ENCODE measurements at places on chromosomes 1 and 21.

DNA sequence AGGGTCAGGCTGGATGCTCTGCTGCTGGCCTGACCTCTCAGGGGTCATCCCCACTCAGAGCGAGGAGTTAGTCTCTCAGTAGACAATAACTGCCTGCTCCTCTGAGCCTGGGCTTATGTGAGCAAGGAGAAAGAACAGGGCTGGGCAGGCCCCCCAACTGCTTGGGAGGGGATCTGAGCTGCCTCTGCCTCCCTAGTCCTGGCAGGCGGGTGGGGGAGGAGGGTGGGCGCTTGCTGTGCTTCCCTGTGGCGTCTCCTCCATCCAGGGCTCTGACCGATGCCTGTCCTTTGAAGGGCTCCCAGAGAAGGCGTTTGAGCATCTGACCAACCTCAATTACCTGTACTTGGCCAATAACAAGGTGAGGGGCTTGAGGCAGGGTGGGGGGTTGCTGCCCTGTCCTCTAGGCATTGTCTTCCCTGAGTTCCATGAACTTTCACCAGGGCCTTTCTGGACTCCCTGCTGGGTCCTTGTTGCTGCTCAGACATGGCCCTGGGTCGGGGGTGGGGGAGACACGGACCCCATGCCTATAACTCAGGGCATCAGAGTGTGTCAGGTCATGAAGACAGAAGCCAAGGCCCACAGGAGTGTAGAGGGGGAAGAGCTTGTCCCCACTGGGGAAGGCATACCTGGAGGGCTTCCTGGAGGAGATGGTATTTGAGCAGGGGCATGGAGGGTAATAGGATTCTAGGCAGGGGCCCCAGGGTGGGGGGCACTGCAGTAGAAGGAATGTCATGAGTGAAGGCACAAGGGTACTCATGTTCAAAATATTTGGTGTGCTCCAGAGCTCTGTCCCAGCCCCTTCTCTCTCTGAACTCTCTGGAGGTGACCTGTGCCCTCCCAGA, 12.5 kb downstream of the PODN start:
- no peak for DNase-seq

DNA sequence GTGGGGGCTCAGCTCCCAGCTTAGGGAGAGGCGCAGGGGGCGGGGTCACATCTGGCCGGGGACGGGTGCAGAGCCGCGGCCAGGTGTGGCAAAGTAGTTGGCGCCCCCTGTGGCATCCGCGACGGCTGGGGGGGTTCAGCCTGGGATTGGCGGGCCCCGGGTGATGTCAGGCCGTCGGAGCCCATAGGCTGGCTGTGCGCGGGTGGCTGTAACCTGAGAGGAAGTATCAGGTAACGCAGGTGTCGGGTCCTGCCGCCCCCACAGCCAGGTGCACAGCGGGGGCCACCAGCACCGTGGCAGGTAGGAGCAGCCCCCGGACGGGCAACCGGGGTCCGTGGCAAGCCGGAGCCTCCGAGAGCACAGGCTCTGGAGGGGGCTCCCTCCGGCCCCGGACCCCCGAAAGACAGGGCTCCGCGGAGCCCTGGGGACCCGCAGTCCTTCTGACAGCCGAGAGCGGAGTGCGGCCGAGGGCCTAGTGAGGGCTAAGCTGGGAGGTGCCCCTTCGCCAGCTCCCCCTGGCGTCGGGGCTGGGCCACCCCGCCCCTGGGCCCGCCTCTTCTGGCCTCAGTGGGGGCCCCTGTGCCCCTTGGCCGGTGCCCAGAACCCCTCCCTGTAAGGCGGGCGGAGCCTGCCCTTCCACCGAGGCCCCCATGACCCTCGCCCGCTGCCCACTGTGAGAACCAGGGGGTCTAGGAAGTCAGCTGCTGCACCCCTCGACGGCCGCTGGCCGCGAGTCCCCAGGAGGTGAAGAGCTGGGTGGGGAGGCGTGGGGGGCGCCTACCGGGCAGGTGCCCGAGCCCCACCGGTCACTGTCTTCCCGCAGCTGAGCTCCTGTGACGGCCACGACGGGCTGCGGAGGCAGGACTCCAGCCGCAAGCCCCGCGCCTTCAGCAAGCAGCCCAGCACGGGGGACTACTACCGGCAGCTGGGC, 17.9 kb downstream of the TNFRSF25 start:
- no peak for DNase-seq

- no peak for DNase-seq
Measured at GRCh38 chr1:145730900-145731299, 11.6 kb downstream of the CD160 start.

GRCh38 chr1:213858581-213858980, 129.2 kb upstream of the PROX1 start:
- DNase-seq, result no peak

- no peak for DNase-seq
Measured at GRCh38 chr1:234143681-234144080, 229.6 kb upstream of the COA6 start.

DNA sequence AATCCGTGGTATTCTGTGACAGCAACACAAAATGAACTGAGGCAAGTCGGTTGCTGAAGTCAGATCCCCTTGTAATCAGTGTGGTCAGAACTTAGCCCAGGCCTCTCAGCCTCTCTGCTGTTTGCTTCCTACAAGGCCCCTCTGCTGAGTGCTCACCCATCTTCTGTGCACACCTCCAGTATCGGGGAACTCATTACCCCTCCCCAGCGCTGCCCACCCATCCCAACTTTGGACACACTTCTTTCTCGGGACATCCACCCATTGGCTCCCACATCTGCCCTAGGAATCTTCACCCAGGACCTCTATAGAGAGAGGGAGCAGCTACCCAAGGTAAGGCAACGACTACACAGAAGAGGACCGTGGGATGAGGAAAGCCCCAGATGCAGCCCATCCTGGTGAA, 217.5 kb downstream of the MATN1 start:
- no peak for DNase-seq

DNA sequence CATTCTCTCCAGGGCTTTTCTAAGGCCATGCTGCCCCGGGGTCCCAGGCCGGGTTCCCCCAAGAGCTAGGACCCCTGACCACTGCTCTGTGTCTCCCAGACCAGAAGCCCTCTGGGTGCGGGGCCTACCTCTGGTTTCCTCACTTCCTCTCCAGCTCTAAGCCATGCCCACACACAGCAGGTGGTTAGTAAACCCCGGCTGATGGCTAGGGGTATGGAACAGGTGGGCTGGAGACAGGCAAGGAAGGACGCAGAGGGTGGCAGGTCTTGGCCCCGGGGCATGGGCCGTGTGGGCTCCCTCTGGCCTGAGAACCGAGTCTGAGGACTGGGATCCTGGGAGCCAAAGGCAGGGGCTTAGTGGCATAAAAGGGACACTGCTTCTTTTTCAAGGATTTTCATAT, 15.9 kb upstream of the PLCH2 start:
- no peak for DNase-seq

DNA sequence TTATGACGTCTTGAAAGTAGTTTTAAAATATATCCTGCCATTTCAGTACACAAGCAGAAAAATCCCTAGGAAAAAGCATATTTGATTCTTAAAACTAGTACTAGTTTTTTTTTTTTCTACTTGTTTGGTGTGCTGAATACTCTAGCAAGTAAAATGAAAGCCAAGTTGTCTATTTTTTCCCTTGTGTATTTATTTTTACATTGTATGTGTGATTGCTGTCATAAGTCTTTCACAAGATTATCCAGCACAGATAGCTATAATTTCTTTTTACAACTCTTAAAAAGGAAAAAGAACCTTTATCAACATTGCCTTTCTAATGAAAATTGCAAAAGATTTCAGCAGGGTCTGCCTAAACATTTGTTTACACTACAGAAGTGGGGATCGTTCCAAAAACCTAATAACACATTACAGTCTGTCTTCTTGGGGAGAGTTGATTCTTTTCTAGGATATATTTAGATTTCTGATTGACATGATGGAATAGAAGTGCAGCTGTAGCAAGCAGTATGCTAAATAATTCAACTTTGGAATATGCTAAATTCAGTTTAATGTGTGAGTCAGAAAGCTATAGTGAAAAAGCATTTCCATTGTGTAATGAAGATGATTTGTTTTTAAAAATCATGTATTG, 2.5 kb downstream of the DR1 start:
- DNase-seq, result no peak

DNA sequence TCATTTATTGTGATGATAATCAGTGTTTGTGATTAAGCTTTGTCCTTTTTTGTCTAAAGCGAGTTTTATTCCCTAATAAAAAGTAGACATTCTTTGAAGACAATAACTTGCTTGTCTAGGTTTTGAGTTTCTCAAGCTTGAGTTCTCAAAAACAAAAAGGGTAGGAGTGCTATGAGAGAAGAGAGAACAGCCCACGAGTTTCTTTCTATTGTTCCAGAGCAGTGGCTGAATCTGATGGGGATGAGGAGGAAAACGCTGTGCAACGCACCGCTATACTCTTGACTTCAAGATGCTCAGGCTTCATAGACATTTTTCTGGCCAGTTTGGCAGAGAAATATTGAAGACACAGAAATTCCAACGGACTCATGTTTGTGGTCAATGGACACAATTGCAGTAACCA, 669.8 kb upstream of the B3GALT2 start:
- DNase-seq, result peak; percentile 14

GRCh38 chr1:22731924-22732720, 21.5 kb downstream of the EPHB2 start:
- DNase-seq, result no peak

DNA sequence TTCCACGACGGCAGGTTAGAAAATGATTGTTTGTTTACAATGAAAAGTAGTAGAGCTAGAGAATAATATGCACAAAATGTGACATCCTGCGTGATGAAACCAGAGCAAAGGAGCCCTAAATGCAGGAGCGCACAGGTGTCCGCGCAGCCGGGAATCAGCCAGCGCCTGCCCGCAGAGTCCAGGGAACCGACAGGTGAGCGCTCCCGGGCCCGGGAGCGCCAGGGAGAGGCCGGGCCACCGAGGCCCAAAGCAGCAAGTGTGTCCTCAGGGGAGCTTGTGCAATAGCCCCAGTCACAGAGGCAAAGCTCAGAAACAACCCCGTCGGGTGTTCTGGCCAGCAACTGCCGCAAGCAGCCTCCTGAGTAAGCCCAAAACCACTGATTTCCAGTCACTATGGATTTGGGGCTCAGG, 789 bp upstream of the GALE start:
- no peak for DNase-seq

DNA sequence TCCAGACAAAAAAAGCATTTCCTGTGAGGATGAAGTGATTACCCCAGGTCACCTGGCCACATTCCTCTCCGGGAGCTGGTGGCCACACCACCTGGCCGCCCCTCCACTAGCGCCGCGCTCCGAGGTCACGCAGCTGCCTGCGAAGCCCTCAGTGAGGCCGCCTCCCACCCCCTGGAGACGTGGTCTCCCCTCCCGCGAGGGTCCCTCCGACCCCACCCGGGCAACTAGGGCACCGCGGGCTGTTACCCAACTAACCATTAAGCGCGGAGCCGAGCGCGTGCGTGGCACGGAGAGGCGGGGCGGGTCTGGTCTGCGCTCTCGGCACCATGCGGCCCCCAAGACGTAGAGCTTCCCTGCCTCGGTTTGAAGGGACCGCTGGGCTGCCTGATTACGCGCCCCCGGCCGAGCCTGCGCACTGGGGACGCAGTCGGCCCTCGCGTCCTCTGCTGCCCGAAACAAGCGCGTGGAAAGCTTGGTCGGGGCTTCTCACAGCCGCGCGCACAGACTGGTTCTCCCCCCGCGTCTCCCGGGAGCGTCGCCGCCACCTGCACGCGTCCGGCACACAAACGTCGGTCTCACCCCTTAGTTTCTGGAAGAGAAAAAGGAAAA, 106.5 kb downstream of the SLC16A1 start:
- DNase-seq, result no peak

DNA sequence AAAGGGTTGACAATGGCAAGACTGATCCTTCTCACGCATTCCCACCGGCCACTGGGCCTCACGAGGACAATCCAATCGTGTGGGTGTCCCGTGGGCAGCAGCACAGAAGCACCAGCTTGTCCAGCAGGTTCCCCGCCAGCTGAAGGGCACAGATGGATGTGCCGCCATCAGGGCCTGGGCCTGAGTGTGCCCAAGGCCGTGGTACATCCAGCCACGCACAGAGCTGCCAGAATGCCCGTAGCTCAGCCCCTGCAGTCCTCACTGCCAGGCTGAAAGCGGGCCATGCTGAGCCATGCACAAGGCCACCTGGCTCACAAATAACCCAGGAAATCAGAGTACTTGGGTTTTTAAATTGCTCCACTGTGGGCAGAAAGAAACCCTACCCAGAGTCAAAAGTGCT, 7.0 kb downstream of the NPHP4 start:
- DNase-seq, result no peak

DNA sequence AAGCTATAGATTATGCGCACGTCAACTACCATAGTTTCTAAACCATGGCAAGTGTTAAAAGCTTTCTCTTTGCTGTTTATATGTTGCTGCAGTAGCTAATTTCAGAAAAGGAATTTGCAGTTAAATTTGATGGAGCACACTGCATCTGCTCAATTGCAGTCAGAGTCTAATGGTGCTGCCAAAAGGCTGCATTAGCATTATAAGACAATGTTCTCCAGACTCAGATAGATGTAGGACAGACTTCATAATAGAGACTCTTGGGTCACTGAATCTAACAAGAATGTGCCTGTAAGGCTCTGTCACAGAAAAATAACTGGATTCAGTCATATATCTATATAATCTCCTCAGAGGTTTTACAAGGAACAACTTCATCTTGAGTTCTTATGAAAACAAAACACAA, 198.3 kb downstream of the OLFM3 start:
- DNase-seq, result no peak

DNA sequence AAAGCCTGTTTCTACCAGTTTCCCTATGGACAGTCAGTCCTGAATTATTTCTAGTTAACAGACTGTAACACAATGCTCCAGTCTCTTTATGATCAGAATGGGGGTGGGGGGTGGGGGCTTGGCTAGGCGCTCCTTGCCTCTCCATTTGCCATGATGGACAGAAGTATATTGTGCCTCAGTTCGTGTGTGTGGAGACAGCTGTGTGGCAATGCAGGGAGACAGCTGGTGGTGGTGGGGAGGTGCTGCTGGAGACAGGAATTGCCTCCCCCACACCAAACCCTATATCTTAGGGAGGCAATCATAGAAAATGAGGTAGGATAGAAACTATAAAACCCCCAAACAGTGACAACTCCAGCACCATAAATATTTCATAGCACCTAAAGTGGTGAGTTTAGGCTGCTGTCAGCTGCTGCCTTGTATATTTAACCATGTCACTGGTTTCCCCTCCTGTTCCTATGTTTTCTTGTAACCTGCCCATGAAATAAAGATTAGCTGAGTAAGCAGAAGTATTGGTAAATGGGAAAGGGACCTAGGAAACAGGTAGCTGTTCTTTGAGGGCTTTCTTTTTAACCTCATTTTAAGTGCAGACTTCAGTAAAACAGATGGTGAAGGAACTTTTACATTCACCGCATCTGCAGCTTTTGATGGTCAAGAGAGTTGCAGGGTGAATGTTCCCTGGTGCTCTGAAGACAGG, 3.4 kb downstream of the PLXNA2 start:
- no peak for DNase-seq

- DNase-seq, result no peak
Measured at GRCh38 chr1:45187725-45188124, 18.7 kb downstream of the ZSWIM5 start.

All from kidney glomerular epithelial cell (primary cell).